AG09319 (cell line): ENCODE measurements at places on chromosomes 11 and 22.

DNA sequence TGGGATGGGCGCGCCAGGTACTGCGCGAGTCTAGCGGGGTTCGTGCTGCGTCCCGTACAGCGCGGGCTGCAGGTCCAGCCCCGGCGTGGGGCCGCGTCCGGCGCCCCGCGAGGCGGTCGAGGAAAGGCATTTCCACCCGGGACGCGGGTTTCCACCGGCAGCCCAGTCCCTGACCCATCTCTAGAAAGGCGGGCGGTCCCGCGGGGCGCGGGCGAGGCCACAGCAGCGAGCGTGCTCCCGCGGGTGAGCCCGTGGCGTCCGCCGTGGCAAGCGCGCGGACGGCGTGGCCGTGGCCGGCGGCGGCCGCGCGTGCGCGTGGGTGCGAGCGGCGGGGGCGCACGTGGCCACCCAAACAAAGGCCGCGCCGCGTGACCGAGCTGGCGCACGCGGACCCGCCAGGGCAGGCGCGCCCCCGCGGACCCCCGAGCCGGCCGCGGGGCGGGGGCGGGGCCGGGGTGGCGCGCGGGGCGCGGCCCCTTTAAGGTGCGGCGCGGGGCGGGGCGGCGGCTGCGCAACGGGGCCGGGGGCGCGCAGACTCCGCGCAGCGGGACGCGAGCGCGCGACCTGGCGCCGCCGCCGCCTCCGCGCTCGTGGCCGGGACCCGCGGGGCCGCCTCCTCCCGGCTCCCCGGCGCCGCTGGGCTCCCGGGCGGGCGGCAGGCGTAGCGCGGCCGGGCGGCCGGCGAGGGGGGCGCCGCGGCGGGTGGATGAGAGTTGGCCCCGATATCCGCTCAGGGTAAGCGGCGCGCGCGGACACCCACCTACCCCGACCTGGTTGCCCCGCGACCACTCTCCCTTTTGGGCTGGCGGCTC, 39.3 kb upstream of the CELSR1 start:
- no peak for DNase-seq

- no peak for DNase-seq
Measured at GRCh38 chr22:30158744-30159500, 78.7 kb downstream of the HORMAD2 start.

GRCh38 chr11:66701432-66702240, 23.9 kb upstream of the RBM4B start:
- no peak for DNase-seq

DNA sequence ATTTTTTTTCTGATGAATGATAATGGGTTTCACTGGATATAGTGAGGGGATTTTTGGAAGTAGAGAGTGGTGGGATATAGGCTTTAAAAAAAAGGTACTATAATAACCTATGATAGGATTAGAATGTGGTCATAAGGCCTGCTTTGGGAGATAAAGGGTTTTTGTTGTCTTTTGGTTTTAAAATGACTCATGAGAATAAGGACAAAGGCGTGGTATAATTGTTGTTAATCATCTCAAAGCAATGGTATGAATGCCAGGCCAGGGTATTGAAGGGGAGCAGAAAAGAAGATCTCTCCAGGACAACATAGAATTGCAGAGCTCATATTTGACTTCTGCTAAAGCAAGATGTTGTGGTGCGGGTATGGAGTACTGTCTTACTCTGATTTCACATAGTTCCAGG, 579.4 kb downstream of the JRKL start:
- no peak for DNase-seq

GRCh38 chr11:64226507-64227051, 505 bp downstream of the NUDT22 start:
- DNase-seq = no peak
